ENCODE measurements at places on chromosomes 12 and 14. TPM values are rescaled to one million over a fixed set of nuclear protein-coding genes. Genes with fewer than 3 reads are reported as not detected.
A peak's percentile ranks its signal among the peaks of the same experiment; 100 is the strongest.

Gene HOMEZ
- total RNA-seq, result 10.8 TPM

Gene SIRT4
- total RNA-seq, result 1.7 TPM

Gene ITGA7
- total RNA-seq, result 1.4 TPM

Gene FAM90A1
- total RNA-seq, result not detected

Gene ALDH1L2
- total RNA-seq, result 5.2 TPM

Gene MAP3K9
- 9.0 TPM for total RNA-seq

Gene SFSWAP
- 75.1 TPM for total RNA-seq

Gene ZNF385A
- total RNA-seq, result 5.0 TPM

DNA sequence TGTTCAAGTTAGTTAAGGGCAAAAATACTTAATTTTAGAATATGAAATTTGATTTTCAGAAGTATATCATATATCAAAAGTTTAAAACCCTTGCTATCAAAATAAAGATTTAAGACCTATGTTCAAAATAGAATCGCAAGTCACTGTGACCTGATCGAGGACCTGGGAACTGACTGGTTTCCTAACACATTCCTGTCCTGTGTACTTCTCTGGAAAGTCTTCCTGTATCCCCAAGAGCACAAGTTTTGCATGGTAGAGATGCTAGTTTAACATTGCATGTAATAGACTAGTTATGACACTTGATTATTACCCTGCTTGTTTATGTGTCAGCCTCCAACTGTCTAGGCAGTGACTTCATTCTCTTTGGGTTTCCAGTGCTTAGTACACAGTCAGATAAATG is 30.3 kb downstream of the BCAT1 start:
- DNase-seq, result no peak

- DNase-seq, result no peak
These were observed 1159.7 kb downstream of the BCL11B start for GRCh38 chr14:98112194-98112780.

DNA sequence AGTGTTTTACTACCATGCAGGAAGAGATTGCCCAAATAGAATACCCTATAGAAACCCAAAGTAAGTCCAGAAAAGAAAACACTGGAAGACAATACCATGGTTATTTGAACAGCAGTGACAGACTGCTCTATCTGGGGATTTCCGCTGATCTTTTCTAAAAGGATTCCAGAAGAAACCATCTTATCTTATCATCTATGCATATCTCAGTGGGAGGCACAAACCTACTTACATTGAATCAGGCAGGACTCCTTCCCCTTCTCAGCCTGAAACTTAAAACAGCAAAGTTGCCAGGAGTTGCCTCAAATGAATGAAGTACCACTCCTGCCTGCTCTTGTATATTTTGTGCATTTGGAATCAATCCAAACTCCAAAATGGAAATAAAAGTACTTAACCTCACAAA is 56.7 kb upstream of the NR2C1 start:
- DNase-seq, result no peak

GRCh38 chr12:80432061-80432460 is 12.0 kb upstream of the PTPRQ start:
- DNase-seq, result no peak

- no peak for DNase-seq
These were observed 5.3 kb downstream of the DYRK4 start for GRCh38 chr12:4567073-4567881.

- no peak for DNase-seq
These were observed 85.9 kb downstream of the PTGER2 start for GRCh38 chr14:52399921-52400595.

DNA sequence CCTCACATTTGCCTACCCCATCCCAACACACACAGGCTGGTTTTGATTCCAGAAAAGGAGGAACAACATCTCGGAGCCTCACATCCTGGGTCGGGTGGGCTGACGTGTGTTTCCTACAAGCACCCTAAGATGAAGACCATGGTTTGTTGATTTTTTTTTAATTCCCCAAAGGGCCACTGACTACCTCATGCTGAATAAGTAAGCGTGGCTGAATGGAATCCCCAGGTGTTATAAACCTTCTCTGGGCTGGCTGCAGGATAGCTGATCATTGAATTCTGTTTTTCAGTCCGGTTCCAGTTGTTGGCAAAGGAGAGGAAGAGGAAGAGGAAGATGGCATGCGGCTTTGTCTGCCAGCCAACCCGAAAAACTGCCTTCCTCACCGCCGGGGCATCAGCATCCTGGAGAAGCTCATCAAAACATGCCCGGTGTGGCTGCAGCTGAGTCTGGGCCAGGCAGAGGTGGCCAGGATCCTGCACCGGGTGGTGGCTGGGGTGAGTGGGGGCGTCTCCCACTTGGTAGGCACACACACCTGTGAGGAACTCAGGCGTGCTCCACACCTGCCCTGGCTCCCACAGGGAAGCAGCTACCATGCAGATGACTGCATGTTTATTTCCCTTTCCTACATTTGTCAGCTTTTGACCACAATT is 42.0 kb downstream of the RIN3 start:
- no peak for DNase-seq

- no peak for DNase-seq
These were observed 167.2 kb downstream of the KTN1 start for GRCh38 chr14:55747186-55747585.

DNA sequence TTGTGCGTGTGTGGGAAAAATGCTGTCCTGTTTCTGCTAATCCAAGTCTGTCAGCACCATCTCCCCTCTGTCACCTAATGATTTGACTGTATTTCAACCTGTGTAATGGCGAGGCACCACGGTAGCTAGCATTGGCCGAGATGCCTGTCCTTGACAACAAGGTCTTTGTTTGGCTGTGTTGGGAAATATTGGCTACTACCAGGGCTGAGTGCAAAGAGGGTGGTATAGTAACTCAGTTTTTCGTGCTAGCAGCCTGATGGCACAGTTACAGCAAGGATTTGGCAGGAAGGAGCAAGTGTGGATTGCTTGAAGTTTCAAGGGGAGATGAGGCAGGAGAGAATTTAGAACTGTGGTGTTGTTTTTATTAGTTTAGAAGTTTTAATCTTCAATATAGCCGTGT is 440.3 kb upstream of the RGS6 start:
- no peak for DNase-seq

DNA sequence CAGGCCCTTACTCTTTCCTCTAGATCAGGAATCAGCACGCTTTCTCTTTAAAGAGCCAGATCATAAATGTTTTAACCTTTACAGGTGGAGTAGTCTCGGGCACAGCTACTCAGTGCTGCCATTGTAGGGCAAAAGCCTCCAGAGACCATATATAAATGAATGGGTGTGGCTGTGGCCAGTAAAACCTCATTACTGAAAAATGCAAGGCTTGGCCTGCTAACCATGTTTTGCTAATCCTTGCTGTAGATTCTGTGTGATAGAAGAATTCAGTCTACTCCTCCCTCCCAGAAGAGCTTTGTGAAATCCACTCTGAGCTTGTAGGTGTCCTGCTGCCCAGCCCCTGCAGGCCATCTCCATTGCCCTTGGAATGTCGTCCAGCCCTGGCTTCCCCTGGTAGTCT is 58.1 kb downstream of the HSP90AA1 start:
- no peak for DNase-seq

GRCh38 chr12:54997929-54998522 is 13.5 kb upstream of the TESPA1 start:
- no peak for DNase-seq

- DNase-seq, result no peak
These were observed 1638.7 kb upstream of the SEL1L start for GRCh38 chr14:83172363-83172762.

DNA sequence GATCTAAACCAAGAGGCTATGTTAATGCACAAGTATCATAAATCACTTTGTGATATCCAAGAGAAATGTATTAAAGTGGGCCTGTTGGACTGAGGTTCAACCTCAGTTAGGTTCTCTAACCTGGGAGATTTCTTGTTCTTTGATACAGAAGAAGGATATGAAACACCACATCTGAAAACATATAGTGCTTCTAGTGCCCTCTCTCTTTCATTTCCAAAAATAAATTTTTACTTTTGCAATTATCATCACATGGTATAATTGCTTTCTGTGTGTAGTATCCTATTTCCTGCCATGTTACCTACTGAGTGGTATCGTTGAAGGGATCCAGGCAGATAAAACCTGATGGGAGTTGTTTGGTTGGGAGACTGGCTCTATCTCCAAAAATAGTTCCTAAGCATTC is 264.9 kb downstream of the CCER1 start:
- no peak for DNase-seq

DNA sequence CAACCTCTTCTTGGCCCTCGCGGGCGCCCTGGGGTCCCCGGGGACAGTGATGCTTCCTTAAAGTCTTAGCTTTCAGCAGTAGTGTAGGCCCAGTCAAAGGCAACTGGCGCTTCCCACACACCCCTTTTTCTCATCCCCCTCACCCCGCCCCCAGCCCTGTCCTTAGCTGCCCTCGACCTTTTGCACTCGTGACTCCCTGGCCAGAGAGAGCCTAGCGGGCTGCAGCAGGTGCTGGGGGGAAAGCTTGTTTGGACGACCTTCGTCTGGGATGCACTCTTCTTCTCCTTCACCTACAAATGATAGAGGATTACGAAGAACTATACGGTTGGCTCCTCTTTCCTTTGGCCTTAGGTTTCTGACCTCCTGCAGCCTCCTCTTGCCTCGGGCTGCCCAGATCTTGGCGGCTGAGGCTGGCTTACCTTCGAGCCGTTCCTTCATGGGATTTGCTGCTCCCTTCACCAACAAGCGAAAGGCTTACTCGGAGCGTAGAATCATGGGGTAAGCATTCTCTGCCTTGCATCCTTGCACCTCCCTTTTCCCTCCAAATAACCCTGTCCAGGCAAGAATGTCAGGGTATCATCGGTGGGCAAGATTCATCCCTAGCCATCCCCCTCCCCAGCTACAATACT is 815 bp downstream of the COQ10A start:
- no peak for DNase-seq

DNA sequence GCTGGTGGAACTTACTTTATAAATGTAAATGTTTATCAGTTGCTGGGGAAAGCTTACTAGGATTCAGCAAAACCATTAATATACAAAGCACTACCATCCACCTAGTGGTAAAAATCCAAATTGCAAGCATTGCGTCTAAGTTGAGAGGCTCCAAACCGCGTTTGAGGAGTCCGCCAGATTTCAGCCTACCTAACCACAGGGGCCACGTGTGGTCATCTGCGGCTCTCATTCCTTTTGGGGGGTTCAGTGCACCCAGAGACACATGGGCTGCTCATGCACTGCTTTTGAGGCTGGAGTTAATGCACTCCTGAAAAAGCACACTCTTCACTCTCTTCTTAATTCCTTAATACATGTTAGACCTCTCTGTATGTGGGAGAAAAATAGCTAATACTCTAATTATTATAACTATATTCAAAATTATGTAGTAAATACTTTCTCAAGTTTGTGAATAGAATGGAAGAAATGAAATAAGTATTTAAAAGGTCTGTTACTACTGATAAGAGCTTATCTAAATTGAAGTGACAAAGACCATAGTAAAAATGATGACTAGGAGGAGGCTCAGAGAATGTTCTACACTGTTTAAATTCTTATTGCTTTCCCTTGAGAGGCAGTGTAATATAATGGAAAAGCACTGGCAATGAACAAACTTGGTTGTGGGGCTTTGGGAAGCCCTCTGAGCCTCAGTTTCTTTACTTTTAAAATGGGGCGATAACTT is 41.4 kb upstream of the MANSC4 start:
- DNase-seq, result peak; percentile 24

GRCh38 chr12:2526371-2526770 is 268.4 kb upstream of the FKBP4 start:
- no peak for DNase-seq

Measured in activated B cell treated with CpG ODN at 0.5 μM for 24 hours (primary cell).